ENCODE measurements at places on chromosomes 2 and 18. TPM values are rescaled to one million over a fixed set of nuclear protein-coding genes. Genes with fewer than 3 reads are reported as not detected.

Gene LANCL1
- total RNA-seq = 39.1 TPM

Gene ABCB11
- total RNA-seq = not detected

Gene LBX2
- total RNA-seq = 0.52 TPM

Gene C1D
- total RNA-seq = 20.8 TPM

Gene ABCG8
- total RNA-seq = not detected

Gene SETBP1
- 6.7 TPM for total RNA-seq

Gene MSH2
- 59.1 TPM for total RNA-seq

Gene BMP10
- not detected for total RNA-seq

Gene ANKRD53
- not detected for total RNA-seq
